Mesendoderm (in vitro differentiated cells): ENCODE measurements at places on chromosomes 4 and X.

- no peaks in the 10 kb centered on the region for H3K27me3 ChIP-seq
- no peak overlapping the region for H3K27ac ChIP-seq
- no peaks in the 10 kb centered on the region for H3K36me3 ChIP-seq
- no peak for DNase-seq
These were observed 34.0 kb upstream of the CYBB start for GRCh38 chrX:37745835-37746217.

- DNase-seq: no peak
- no peak overlapping the region for H3K27ac ChIP-seq
- no peaks in the 10 kb centered on the region for H3K4me1 ChIP-seq
- H3K4me3 ChIP-seq: no peak overlapping the region
These were observed 11.6 kb downstream of the SASH3 start for GRCh38 chrX:129791336-129791735.

DNA sequence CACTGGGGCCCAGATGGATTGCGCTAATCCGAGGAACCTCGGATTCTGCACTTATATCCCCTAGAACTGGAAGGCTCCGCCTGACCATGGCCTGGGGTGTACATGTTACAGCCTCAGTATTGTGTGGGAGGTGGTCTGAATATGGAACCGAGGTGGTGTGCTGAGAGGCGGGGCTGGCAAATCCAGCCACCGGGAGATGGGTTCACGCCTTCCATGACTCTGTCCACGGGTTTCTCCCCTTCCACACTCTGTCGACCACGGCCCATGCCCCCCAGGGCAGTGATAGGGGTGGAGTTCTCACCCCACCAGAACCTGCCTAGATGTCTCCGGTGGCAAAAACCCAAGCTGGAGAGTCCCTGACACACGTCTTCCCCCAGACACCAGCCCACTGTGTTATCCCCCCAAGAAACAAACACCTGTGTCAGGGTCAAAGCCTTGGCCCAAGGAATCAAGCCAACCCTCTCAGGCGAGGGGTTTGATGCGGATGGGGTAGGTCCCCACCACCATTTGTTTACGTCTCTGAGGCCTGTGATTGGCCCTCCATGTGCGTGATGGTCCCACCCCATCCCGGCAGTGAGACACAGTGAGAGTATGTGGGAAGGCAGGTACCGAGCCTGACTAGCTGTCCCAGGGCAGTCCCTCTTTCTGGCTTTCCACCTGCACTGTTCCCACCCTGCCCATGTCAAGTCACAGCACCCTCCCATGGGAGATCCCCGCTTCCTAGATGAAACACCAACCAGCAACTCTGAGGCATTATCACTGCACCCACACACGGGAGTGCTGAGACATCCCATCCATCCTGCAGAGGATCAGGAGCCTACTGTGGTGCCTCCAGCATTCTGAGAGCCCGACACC, 6.6 kb upstream of the LOC101059915 start:
- no peaks in the 10 kb centered on the region for H3K27me3 ChIP-seq
- H3K27ac ChIP-seq: no peak overlapping the region
- H3K4me3 ChIP-seq: no peak overlapping the region
- no peaks in the 10 kb centered on the region for H3K36me3 ChIP-seq
- no peak for DNase-seq
- H3K4me1 ChIP-seq: no peaks in the 10 kb centered on the region

GRCh38 chrX:68332201-68332731, 101.0 kb downstream of the OPHN1 start:
- H3K27ac ChIP-seq: no peak overlapping the region
- no peaks in the 10 kb centered on the region for H3K36me3 ChIP-seq
- no peaks in the 10 kb centered on the region for H3K4me1 ChIP-seq

- no peaks in the 10 kb centered on the region for H3K36me3 ChIP-seq
- H3K27ac ChIP-seq: no peak overlapping the region
- H3K4me3 ChIP-seq: no peak overlapping the region
- no peak for DNase-seq
These were observed 300.5 kb downstream of the TRIML1 start for GRCh38 chr4:188439641-188440311.

DNA sequence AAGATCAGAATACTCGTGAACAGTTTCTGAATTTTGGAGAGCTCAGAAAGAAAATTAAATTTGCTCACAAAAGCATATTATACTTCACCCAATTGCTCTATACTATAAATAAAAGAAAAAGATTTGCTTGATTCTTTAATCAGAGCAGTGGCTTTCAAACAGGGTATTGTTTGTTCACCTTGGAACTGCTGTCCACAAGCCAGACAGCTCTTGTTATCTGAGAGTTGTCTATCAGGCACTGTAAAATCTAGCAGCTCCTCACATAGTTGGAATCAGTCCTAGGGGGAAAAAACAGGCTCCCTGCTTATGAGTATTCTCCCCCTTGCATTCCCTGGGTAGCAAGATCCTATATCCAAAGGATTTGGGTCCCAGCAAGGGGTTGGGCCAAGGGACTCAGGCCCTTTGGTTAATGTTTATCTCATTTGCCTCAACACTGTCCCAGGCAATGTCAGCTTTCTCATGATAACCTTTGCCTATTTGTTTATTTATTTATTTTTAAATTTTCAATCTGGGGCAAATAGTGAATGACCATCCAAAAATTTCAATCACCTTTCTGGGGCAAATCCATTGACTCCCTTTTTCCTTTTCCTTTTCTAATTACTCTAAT, 24.1 kb upstream of the MAGEB16 start:
- H3K36me3 ChIP-seq: no peaks in the 10 kb centered on the region
- no peaks in the 10 kb centered on the region for H3K4me1 ChIP-seq
- no peak overlapping the region for H3K4me3 ChIP-seq
- no peaks in the 10 kb centered on the region for H3K27me3 ChIP-seq

- H3K4me3 ChIP-seq: no peak overlapping the region
- H3K27ac ChIP-seq: no peak overlapping the region
- H3K4me1 ChIP-seq: no peaks in the 10 kb centered on the region
- DNase-seq: peak; percentile 28
- no peaks in the 10 kb centered on the region for H3K27me3 ChIP-seq
These were observed 1620.9 kb downstream of the STIM2 start for GRCh38 chr4:28481565-28481964.

DNA sequence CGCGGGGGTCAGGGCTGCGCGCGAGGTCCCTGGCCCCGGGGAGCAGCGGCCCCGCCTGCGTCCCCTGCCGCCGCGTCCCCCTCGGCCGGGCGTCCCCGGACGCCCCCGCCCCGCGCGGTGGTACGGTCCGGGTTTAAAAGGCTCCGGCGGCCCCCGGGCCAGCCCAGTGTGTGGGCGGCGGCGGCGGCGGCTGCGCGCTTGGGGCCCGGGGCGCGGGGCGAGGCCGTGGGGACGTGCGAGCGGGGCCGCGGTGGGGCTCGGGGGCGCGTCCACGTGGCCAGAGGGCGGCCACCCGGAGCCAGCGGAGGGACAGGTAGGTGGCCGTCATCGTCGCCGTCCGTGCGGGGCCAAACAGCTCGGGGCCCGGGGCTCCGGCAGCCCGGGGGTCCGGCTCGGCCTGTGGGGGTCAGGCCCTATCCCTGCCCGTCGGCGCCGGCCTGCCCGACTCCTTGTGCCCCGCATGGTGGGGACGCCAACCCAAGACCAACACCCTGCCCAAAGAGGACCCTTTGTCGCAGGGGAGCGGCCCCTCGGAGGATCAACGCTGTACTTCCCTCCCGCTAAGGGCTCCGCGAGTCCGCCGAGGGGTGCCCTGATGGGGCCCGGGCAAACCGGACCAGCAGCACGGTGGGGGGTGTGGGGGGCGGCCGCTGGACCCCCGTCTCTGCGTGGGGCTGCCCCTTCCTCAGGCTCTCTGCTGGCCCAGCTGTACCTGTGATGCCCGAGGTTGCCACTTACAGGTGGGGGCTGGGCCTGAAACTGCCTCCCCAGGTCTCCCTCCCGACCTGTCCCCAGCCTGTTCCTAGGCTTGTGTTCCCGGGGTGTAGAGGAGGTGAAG, at the start of gene PLXNA3:
PLXNA3 (plus strand) TSS at position 166 of the 838 bp plus-strand sequence. CDS start 1,903 bp downstream, outside the sequence.
- no peaks in the 10 kb centered on the region for H3K36me3 ChIP-seq
- no peaks in the 10 kb centered on the region for H3K4me1 ChIP-seq
- H3K27ac ChIP-seq: no peak within 1 kb of the TSS
- H3K4me3 ChIP-seq: peak within 1 kb of the TSS; percentile 30
- no peaks in the 10 kb centered on the region for H3K27me3 ChIP-seq
- peak; percentile 29 for DNase-seq

DNA sequence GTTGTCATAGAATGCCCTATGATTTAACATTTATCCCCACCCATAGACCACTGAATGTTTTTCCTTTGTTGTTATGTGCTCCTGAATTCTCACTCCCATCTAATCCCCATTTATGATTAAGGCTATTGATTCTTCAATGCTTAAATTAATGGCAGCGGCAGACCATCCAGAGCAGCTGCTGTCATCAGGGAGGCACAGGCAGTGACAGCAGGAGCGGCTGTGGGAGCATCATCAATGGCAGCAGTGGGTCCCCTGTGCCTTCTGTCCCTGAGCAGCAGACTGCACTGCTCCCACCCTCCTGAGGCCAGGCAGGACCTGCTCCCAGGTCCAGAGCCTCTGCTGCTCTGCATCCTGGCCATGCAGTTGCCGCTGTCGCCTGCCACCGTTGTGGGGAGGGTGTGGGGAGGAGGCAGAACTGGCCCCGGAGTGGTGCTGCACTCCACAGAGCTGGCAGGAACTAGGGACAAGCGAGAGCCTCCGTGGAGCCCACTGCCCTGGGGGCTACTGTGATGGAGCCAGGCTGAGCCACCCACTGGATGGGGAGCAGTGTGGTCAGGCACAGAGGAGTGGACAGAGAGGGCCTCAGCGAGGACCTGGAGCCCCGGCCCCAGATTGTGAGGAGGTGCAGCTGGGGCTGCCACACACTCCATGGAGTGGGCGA, 29.0 kb downstream of the NAA11 start:
- no peaks in the 10 kb centered on the region for H3K36me3 ChIP-seq
- H3K4me1 ChIP-seq: no peaks in the 10 kb centered on the region
- no peaks in the 10 kb centered on the region for H3K27me3 ChIP-seq
- no peak overlapping the region for H3K27ac ChIP-seq

DNA sequence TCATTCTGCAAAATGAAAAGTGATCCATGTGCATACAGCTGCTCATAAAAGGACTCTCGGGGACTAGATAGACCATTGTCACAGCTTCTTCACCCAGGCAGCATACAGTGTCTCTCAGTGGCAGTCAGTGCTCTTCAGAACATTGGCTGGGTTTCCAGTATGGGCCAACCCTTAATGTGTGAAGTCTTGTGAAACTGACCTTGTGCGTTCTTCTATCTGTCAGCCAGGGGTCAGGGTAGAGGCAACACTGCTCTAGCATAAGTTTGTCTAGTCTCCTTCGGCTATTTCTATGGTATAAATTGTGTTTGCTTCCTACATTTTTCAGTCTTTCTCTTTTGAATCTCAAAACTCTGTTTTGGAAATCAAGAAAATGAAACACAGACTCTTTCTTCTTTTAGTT, 37.0 kb upstream of the SMIM31 start:
- peak; percentile 48 for DNase-seq
- no peaks in the 10 kb centered on the region for H3K36me3 ChIP-seq
- H3K27ac ChIP-seq: no peak overlapping the region
- H3K27me3 ChIP-seq: no peaks in the 10 kb centered on the region
- no peak overlapping the region for H3K4me3 ChIP-seq

DNA sequence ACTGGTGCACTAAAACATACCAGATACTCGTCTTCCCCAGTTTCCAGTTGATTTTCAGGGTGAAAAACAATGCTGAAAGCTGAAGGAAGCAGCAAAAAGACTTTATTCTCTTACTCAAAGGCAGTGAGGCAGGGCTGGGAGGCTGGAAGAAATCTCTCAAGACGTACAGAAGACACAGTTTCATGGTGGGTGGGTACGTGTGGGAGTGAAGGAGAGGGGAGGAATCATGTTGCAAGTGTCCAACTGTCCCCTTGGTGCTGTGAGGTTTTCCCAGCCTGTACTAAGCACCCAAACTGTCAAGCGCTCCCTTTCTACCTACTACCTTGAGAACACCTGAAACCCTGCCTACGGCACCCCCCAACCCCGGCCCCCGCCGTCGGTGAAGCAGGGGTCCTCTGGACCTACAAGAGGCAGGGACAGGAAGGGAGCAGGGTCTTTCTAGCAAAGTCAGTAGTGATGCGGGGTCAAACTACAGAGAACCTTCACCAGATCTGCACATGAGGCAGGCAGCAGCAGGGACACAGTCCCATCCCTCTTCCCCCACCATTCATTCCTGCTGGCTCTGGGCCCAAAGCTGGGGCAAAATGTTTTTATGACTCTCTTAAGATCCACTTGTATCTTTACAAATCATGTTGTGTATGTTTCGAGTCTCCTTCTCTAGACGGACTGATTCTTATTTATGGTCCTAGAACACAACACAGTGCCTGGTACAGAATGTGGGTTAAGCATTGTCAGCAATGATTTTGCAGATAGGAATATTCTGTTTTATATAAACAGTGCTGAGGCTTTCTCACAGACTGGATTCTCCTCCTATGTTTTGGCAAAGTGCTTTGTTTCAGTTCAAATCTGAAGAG, 2.4 kb upstream of the SETD7 start:
- H3K4me1 ChIP-seq: peaks cover 10% of the 10 kb centered on the region
- H3K4me3 ChIP-seq: no peak overlapping the region
- H3K27me3 ChIP-seq: peaks cover 9% of the 10 kb centered on the region
- no peaks in the 10 kb centered on the region for H3K36me3 ChIP-seq
- no peak for DNase-seq

DNA sequence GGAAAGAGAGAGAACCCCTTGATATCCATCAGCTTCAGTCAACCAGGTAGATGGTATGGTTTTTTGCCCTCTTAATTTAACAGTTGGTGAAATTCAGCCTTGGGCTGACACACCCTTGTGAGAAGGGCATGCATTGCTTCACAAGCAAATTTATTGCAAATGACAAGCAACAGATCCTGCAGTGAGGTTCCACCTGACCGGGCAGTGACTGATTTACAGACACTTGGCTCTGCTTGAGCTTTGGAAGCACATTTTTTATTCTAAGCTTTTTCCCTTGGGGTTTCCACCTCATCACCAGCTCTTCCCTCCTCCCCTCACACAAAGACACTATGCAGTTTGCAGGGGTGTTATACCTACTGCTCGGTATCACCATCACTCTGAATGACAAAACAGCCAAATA, 28.3 kb upstream of the SERTM2 start:
- no peaks in the 10 kb centered on the region for H3K36me3 ChIP-seq
- no peak for DNase-seq
- H3K27ac ChIP-seq: no peak overlapping the region

- H3K4me1 ChIP-seq: no peaks in the 10 kb centered on the region
- DNase-seq: peak; percentile 46
- H3K36me3 ChIP-seq: no peaks in the 10 kb centered on the region
These were observed 6.7 kb upstream of the PRICKLE3 start for GRCh38 chrX:49192722-49193328.

GRCh38 chr4:182255441-182256190, 12.4 kb downstream of the TENM3 start:
- H3K27ac ChIP-seq: no peak overlapping the region
- H3K36me3 ChIP-seq: no peaks in the 10 kb centered on the region
- peaks cover 2% of the 10 kb centered on the region for H3K4me1 ChIP-seq
- DNase-seq: peak; percentile 63
- no peak overlapping the region for H3K4me3 ChIP-seq

DNA sequence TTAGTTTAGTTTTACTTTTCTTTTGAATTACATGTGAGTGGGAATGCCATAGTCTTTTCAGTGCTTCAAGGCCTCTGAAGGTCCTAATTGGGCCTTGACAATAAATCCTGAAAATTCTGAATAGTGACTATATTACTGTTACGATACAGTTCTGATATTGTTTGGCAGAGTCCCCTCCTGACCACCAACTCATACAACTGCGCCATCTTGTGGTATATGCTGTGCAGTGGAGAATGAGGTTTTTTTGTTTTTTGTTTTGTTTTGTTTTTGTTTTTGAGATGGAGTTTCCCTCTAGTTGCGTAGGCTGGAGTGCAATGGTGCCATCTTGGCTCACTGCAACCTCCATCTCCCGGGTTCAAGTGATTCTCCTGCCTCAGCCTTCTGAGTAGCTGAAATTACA, 56.6 kb upstream of the CHRDL1 start:
- no peaks in the 10 kb centered on the region for H3K27me3 ChIP-seq
- no peaks in the 10 kb centered on the region for H3K36me3 ChIP-seq
- H3K4me1 ChIP-seq: no peaks in the 10 kb centered on the region
- peak; percentile 13 for DNase-seq
- H3K4me3 ChIP-seq: no peak overlapping the region
